A549 treated with CpdA at 1 μM for 4 hours (cell line): ENCODE measurements at places on chromosomes 12 and 14. TPM values are rescaled to one million over a fixed set of nuclear protein-coding genes. Genes with fewer than 3 reads are reported as not detected.

The NTS gene
- total RNA-seq = 61.9 to 82.2 TPM (median 75.1 TPM) in 5 replicates

The AKT1 gene
- total RNA-seq = 93.7 to 110 TPM (median 103 TPM) in 5 replicates

The LTBR gene
- 165 to 193 TPM (median 184 TPM) in 5 replicates for total RNA-seq

The KLRC2 gene
- total RNA-seq = 1.0 to 2.2 TPM (median 1.4 TPM) in 5 replicates

The CCDC198 gene
- 2.8 to 4.0 TPM (median 3.6 TPM) in 5 replicates for total RNA-seq

The GYS2 gene
- total RNA-seq = not detected in 5 replicates

The DNAJC22 gene
- 19.2 to 24.7 TPM (median 20.0 TPM) in 5 replicates for total RNA-seq

The PLXNC1 gene
- 0.06 to 0.38 TPM (median 0.12 TPM) in 5 replicates for total RNA-seq

The TEP1 gene
- 8.4 to 11.9 TPM (median 10.9 TPM) in 5 replicates for total RNA-seq

The GPR132 gene
- total RNA-seq = 0.34 to 0.81 TPM (median 0.51 TPM) in 5 replicates

The RHOJ gene
- total RNA-seq = not detected in 5 replicates

The CD163 gene
- not detected in 5 replicates for total RNA-seq

The MDM2 gene
- total RNA-seq = 43.5 to 73.2 TPM (median 52.7 TPM) in 5 replicates

The FNTB gene
- 23.2 to 25.8 TPM (median 24.4 TPM) in 5 replicates for total RNA-seq

The TSPAN19 gene
- 0.31 TPM in 1 of 5 replicates, not detected in the others for total RNA-seq

The MSI1 gene
- total RNA-seq = 1.3 to 1.7 TPM (median 1.5 TPM) in 5 replicates

The SLC10A1 gene
- total RNA-seq = not detected in 5 replicates

The ALDH2 gene
- 72.5 to 94.0 TPM (median 90.8 TPM) in 5 replicates for total RNA-seq

The KRT79 gene
- 0.09 to 0.22 TPM (median 0.16 TPM) in 4 of 5 replicates, not detected in the other for total RNA-seq

The OVCH1 gene
- not detected in 5 replicates for total RNA-seq

The SYNDIG1L gene
- not detected in 5 replicates for total RNA-seq

The RGS6 gene
- total RNA-seq = not detected in 5 replicates

The CCDC77 gene
- total RNA-seq = 12.5 to 17.7 TPM (median 16.0 TPM) in 5 replicates

The NELL2 gene
- total RNA-seq = 0.16 to 0.30 TPM in 2 of 5 replicates, not detected in the others

The ABCC9 gene
- total RNA-seq = 0.01 TPM in 1 of 5 replicates, not detected in the others

The SLC6A13 gene
- 0.21 to 0.66 TPM (median 0.51 TPM) in 4 of 5 replicates, not detected in the other for total RNA-seq

The PRPH gene
- total RNA-seq = 0.77 to 1.6 TPM (median 1.1 TPM) in 5 replicates

The NRL gene
- 0.48 to 1.2 TPM (median 1.0 TPM) in 5 replicates for total RNA-seq

The RNASE11 gene
- not detected in 5 replicates for total RNA-seq

The TRPV4 gene
- total RNA-seq = 0.07 to 0.11 TPM (median 0.09 TPM) in 4 of 5 replicates, not detected in the other

The FAM181A gene
- not detected in 5 replicates for total RNA-seq

The INHBE gene
- 0.07 to 0.20 TPM (median 0.13 TPM) in 4 of 5 replicates, not detected in the other for total RNA-seq

The C12orf50 gene
- 0.05 to 0.19 TPM (median 0.13 TPM) in 3 of 5 replicates, not detected in the others for total RNA-seq

The MYL2 gene
- not detected in 5 replicates for total RNA-seq

The TMEM52B gene
- total RNA-seq = 0.05 to 0.47 TPM (median 0.23 TPM) in 4 of 5 replicates, not detected in the other

The CPNE8 gene
- total RNA-seq = 10.1 to 12.4 TPM (median 10.8 TPM) in 5 replicates

The TTC6 gene
- 0.14 to 0.50 TPM (median 0.35 TPM) in 5 replicates for total RNA-seq

The KLRF1 gene
- not detected in 5 replicates for total RNA-seq

The TRIAP1 gene
- total RNA-seq = 73.7 to 84.0 TPM (median 78.3 TPM) in 5 replicates

The NCAPD2 gene
- total RNA-seq = 61.0 to 81.2 TPM (median 71.4 TPM) in 5 replicates

The COPZ1 gene
- 217 to 341 TPM (median 246 TPM) in 5 replicates for total RNA-seq

The CCDC184 gene
- 2.5 to 3.6 TPM (median 3.2 TPM) in 5 replicates for total RNA-seq

The RAB5B gene
- 30.6 to 39.1 TPM (median 37.3 TPM) in 5 replicates for total RNA-seq

The ERP27 gene
- not detected in 5 replicates for total RNA-seq

The TAS2R10 gene
- 0.05 TPM in 1 of 5 replicates, not detected in the others for total RNA-seq

The TOMM20L gene
- not detected in 5 replicates for total RNA-seq

The DEGS2 gene
- total RNA-seq = 1.2 to 2.7 TPM (median 1.4 TPM) in 5 replicates

The CLEC2A gene
- not detected in 5 replicates for total RNA-seq

The TMEM116 gene
- 5.6 to 7.4 TPM (median 6.3 TPM) in 5 replicates for total RNA-seq

The AQP2 gene
- not detected in 5 replicates for total RNA-seq

The NANOG gene
- total RNA-seq = not detected in 5 replicates
